ENCODE measurements at places on chromosomes 4 and X.

DNA sequence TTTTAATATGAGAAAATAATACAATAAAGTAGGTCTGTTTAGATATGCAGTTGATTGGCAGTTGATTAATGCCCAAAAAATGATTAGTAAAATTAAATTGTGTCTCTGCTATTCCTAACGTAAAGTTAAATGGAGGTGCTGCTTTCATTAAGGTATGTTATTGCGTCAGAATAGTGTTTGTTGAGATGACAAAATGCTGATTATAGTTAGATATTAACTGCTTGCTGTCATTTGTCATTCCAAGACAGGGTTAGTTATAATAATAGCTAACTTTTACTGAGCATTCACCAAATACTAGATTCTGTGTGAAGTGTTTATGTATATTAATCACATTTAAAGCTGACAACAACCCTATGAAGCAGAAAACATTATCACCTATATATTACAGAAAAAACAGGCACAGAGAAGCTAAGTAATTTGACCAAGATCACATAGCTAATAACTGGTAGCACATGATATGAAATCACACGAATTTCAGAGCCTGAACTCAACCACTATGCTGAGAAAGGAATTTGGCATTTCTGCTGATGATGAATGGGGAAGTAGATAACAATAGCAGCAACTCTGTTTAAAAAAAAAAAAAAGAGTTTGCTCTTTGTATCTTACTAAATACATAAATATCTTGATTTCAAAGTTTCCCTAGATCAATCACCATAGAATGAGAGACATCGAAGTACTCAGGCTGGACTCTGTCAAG lies 59.7 kb upstream of the WDR44 start:
- DNase-seq: no peak

- no peak for DNase-seq
Measured at GRCh38 chrX:103400931-103401330, 24.6 kb downstream of the BEX3 start.

DNA sequence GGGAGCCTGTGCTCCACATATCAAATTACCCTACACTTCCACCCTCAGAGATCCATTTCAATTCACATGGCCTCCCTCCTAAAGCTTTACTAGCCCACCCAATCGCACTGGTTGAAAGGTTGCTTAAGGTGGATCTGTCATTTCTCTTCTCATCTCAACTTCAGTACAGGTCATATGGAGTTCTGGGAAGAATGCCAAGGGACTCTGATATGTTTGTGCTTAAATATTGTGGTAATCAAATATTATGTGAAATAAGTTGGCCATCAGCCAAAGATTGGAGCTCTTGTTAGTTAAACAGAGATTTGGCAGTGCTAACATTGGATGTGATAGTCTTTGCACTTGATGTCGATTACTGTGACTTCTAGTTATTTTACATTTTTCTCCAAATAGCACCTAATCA lies 20.5 kb downstream of the SEPTIN6 start:
- no peak for DNase-seq

DNA sequence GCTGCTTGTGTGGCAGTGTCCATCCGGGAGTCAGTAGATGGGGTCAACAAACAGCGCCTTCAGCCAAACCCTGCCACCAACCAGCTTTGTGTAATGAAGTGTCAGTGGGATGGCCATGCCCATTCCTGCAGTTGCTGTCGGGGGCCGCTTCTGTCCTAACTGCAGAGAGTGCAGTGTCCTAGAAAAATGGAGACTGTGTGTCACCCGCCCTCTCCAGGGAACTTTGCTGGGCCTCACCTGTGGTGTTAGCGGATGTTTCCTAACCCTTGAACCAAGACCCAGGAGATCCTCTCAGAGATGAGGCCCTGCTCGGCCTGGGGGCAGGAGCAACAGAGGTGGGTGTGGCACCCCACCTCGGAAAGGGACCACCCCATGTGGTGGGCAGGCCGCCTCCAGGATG lies 35.3 kb upstream of the HGFAC start:
- no peak for DNase-seq

DNA sequence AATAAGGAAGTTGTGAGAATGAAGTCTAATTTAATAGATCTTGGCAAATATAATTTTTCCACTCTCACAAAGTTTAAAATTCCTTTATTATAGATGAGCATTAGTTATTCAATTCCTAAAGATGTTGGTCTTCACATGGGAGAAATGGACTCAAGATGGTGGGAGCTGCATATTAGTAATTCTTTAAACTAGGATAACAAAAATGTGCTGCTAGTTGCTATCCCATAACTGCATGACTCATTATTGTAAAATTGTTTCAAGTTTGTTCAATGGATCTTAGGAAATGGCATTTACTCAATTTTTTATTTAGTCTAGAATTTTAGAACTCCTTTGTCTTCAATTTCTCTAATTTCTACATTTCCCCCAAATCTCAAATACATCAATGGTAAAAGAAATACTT lies 155.8 kb downstream of the ATP10D start:
- no peak for DNase-seq
